ENCODE measurements at places on chromosomes 5 and 9.

DNA sequence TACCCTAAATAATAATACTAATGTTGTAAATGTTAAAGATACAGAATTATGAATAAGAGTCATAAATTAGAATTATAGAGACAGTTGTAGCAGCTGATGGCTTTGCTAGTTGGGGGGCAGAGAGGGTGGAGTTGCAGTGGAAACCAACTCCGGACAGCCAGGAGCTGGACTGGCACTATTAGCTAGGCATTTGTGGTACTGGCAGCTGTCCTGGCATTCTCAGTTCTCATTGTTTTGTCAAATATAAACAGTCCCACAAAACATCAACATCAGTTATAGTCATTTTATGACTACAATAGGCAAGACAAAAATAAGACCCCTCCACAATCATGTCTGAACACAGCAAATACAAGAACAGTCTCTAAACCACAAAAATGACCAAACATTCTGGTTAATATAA is 2.8 kb upstream of the FBXL17 start:
- DNase-seq = no peak

GRCh38 chr5:161051920-161052500 is 200.0 kb upstream of the ATP10B start:
- DNase-seq = no peak

DNA sequence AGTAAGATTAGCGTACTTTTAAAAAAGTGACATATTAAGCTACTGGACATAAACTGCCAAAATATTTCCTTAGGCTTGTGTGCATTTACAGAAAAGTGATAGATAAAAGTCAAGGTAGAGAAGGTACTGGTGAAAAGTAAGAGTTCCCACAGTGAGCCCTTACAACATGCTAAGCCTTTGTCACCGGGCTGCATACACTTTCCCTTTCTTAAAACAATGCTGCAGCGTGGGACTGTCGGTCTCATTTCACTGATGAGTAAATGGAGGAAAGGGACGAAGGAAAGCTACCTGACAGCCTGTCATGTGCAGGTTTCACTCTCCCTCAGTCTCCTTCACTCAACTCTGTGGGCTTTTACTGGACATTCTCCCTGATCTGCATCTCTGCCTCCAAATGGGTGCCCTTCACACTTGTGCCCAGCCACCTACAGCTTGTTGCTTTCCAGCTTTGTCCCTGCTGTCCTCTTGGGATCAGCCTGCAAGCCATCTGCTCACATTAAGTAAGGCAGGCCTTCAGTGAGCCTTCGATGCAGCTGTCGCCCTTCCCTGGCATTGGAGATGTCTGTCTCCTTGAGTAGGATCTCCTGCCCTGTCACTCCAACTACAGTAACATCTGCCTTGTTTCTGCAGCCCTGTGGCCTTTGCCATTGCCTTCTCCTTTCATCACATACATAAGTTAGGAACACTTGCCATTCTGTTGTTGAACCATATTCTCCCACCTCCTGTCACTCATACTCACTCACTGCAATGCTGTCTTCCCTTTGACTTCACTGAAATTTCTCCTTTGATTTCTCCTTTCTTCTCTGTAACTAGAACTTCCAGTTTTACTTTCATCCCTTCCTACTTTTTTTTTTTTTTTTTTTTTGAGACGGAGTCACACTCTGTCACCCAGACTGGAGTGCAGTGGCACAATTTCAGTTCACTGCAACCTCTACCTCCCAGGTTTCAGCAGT is 9.3 kb upstream of the ROPN1L start:
- no peak for DNase-seq

DNA sequence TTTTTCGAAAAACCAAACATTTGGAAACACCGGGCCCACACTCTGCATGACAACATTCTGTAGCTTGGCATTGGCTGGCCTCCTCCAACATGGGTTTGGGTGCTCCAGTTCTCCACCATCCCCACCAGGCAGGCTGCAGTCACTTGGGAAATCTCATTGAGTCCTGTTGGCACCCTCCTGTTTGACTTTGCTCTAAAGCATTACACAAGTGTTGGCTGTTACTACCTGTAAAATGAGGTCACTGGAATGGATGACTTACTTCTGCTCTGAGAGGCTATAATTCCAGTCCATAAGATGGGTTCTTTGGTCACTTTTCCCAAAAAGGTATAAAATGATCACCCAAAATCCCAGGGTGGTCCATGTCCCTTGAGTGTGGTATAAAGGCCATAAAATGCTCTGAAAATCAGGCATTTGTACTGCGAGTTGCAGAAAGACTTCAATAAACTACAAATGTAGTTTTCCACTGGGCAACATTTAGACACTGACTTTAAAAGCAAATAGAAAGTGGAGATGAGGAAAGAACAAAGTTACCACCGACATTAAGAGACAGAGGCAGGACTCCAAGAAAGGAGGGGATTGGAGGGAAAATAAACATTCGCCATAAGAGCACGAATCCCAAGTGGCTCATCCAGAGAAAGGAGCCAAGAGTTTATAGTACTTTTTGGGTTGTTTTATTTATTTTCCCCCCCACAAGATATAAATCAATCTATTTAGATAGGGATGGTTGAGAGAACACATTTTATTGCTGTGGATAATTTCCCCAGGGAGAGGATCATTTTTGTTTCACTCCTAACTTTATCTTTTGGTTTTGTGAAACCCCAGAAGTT is 295.1 kb downstream of the TLE1 start:
- no peak for DNase-seq

GRCh38 chr5:65085516-65085850 is 316.8 kb downstream of the CWC27 start:
- DNase-seq = no peak

GRCh38 chr5:91052977-91053740 is 330.0 kb downstream of the ARRDC3 start:
- no peak for DNase-seq

GRCh38 chr5:34767180-34767579 is 71.8 kb upstream of the TTC23L start:
- DNase-seq = no peak

DNA sequence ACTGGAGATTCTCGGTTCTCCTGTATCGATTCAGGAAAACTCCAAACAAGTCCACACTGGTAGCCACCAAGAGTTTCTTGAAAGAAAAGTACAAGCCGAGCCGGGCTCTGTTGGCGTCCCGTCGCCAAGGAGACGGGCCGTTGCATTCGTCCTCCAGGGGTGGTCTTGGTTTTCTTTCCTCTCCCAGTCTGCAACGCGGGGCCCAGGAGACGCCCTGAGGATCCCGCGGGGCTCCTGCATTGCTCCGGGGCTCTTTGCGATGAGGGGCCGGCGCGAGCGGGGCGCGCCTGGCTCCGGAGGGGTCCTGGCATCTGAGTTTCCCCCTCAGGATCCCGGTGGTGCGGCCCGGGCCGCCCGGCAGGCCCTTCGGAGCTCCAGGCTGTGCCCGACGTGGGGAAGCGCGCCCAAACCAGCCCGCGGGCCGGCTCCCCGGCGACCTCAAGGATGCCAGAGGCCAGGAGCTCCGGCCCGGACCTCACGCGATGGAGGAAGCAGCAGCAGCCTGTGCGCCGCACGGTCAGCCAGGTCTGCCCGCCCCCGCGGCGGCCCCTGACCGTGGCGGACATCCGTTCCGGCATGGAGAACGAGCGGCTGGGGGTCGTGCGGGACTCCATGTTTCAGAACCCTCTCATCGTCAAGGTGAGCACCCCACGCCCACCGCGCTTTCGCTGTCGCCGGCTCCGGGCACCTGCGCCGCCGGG is at the start of gene CFAP77:
Gene CFAP77, plus strand, starts transcription at position 384 of the 701 bp plus-strand sequence. Its CDS starts 61 bp downstream, at position 445.
- peak; percentile 22 for DNase-seq

- DNase-seq = no peak
Observed at GRCh38 chr9:105127863-105128220, 116.6 kb upstream of the SLC44A1 start.

Measured in NCI-H748 treated with DMSO at 0.1 percent for 48 hours (cell line).